ENCODE measurements at places on chromosomes 6 and 20. TPM values are rescaled to one million over a fixed set of nuclear protein-coding genes. Genes with fewer than 3 reads are reported as not detected.

The LRRN4 gene
- not detected for total RNA-seq

The CAPN11 gene
- 0.12 TPM for total RNA-seq

The SRSF12 gene
- 0.44 TPM for total RNA-seq

The GABRR1 gene
- 0.24 TPM for total RNA-seq

The WFDC10B gene
- total RNA-seq: not detected

The SPATS1 gene
- total RNA-seq: not detected

The RRAGD gene
- 40.4 TPM for total RNA-seq

The XKR7 gene
- not detected for total RNA-seq

The RALGAPA2 gene
- 15.9 TPM for total RNA-seq

The OR2H2 gene
- total RNA-seq: not detected

The MAN1A1 gene
- total RNA-seq: 4.9 TPM

The EYA4 gene
- 0.20 TPM for total RNA-seq

The TMEM217 gene
- 0.84 TPM for total RNA-seq
